Fibroblast of mammary gland (primary cell): ENCODE measurements at places on chromosomes 7 and 10.

- DNase-seq = peak; percentile 95
Observed at GRCh38 chr10:74189999-74190421, 39.0 kb downstream of the ADK start.

DNA sequence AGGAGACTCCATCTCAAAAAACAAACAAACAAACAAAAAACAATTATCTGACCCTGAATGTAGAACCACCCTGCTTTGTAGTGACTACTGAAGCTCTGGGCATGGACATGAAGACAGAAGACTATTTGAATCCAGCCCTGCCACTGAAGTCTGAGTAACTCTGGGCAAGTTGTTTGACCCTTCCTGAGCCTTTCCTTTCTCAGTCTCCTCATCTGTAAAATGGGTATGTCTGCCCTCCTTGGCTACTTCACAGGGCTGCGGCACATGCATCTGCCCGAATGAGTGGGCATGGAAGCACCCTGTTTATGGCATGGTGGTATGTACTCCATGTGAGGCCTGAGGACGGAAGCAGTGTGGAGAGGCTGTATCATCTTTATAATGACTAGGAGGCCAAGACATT lies 22.2 kb upstream of the MALSU1 start:
- no peak for DNase-seq

DNA sequence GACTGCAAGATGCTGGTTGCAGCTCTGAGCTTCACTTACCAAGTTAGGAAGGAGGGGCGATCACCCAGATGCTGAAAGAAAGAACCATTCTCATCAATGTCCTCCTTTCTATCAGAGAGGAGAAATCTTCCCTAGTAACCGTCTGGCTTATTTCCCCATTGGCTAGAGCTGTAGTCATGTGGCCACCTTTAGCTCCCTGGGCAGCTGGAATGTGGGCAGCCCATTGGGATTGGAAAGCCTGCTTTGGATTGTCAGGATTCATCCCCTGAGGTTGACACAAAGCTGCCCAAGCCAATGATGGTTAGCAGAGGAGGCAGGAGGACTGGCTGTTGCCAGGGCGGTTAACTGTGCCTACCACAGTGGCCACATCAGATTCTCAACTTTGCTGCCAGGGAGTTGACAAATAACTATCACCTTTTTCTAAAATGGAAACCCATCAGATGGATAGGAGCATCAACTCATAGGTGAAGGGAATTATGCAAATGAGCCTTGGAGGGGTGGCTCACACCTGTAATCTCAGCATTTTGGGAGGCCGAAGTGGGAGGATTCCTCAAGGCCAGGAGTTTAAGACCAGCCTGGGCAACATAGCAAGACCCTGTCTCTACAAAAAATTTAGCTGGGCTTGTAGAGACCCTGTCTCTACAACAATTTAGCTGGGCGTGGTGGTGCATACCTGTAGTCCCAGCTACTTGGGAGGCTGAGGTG lies 206.4 kb upstream of the GALNT17 start:
- DNase-seq = no peak

- DNase-seq = no peak
Observed at GRCh38 chr10:74055383-74056049, 57.6 kb downstream of the VCL start.

GRCh38 chr7:27689150-27689549 lies 26.5 kb upstream of the HIBADH start:
- no peak for DNase-seq

GRCh38 chr10:110946496-110946895 lies 27.1 kb downstream of the SHOC2 start:
- no peak for DNase-seq

DNA sequence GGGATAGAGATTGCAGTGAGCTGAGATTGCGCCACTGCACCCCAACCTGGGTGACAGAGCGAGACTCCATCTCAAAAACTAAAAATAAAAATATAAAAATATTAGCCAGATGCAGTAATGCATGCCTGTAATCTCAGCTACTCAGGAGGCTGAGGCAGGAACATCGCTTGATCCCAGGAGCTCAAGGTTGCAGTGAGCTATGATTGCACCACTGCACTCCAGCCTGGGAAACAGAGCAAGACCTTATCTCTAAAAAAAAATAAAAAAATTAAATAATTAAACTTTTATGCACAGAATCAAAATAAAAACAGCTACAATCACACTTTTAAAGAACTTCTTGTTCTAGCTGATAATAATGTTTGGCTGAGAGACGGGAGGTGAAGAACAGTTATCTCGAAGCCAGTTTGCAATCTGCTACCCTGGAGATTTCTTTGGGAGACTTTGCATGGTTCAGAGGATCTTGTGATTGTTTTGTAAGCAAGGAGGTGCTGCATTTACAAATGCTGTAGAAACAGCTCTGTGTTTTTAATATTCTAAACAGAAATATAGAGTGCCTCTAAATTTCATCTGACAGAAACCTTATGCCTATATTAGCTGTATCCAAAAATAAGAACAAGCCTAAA lies 19.9 kb upstream of the MACROH2A2 start:
- no peak for DNase-seq

DNA sequence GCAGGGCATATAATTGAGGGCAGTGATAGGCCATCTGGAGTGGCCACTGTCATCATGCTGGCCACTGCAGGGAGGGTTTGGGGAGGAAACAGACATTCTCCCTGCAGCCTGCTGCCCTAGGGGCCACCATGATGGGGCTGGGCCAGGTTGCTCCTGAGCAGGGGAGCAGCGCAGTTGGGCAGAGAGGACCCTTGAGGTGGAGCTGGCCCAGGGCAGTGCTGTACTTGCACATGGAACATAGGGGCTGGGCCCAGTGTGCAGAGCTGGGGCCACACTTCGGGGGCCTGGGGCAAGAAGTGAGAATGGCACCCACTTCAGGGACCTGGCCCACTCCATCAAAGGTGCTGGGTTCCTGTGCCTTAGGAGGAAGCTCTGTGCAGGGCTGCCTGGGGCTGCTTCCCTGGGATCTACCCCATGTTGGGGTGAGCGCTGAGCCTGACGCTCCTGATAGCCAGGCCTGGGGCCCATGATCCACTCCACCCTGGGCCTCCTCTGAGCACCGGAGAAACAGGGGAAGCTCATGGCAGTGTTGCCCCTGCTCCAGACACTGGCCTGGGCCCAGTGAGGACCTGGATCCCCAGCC lies 21.3 kb upstream of the NUB1 start:
- DNase-seq = no peak

DNA sequence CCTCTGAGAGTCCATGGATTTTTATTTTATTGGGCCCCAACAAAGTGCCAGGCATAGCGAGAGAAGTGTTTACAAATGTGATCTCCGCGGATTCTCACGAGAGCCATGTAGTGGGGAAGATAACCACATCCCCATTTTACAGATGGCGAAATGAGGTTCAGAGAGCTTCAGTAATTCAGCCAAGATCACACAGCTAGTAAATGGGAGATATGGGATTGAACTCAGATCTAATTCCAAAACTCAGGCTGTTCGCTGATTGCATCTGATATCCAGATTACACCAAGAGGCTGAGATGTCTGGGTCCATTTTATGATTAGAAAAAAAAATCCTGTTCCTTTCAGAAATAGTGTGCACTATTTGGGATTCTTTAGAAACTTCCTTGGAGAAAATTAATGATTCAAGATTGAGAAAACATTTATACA lies 1.3 kb downstream of the FAS start:
- no peak for DNase-seq

GRCh38 chr10:96951954-96952353 lies 119.9 kb downstream of the LCOR start:
- DNase-seq = no peak

DNA sequence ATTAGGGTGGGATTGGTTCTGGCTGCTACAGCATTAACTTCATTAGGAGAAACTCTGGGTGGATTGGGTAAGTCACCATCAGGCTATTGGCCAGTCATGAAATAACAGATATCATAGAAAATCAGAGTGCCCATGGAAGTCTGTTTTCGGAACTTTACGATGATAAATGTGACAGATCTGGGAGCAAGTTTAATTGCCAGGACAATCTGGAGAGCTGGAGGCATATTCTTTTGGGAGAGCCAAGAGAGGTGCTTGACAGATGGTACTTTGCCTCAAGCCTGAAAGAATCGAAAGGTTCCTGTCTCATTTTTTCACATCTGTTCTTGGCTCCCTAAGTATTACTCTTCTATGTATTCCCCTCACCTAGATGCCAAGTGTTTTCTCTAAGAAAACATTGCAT lies 369.9 kb downstream of the CNTNAP2 start:
- DNase-seq = no peak

DNA sequence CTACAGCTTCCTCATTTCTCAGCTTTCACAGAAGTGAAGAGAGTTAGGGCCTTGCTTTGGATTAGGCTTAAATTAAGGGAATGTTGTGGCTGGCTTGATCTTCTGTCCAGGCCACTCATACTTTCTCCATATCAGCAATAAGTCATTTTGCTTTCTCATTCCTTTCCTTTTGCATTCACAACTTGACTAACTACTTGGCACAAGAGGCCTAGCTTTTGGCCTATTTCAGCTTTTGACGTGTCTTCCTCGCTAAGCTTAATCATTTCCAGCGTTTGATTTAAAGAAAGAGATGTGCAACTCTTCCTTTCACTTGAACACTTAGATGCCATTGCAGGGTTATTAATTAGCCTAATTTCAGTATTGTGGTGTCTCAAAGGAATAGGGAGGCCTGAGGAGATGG lies 712.0 kb downstream of the INHBA start:
- peak; percentile 89 for DNase-seq

GRCh38 chr10:22468570-22469320 lies 123.4 kb downstream of the SPAG6 start:
- DNase-seq = no peak

DNA sequence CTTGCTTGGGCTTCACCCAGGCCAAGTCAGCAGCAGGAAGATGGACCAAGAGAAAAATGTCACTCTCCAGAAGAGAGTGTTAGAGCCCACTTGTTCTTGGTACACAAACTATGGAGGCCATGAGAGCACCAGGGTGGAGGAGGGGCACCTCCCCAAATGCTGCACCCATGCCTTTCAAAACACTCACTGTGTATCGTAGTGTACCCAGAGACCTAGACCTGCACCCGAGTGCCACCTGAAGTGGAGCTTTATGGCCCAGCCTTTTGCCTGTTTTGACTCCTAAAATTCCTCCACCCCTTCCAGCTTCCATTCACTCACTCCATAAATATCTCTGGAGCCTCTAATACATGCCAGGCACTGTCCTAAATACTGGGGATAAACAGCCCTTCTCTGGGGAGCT lies 5.0 kb downstream of the SFTPD start:
- no peak for DNase-seq

DNA sequence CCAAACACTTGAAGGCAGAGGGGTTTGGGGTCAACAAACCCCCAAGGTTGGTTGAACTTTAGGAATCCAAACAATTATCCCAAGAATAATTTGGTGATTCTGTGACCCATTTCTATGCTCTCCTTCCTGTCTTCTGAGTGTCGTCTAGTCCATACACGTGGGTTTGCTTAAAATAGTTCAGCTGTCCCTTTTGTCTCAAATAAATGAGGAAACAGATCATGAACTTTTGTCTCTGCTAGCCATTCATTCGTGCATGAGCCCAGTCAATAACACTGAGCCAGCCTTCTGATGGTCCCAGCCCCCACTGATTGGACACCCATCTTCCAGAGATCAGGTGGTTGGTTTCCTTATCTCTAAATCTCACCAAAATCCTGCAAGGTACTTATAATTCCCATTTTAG lies 255.4 kb downstream of the PRPF18 start:
- DNase-seq = no peak
